ENCODE measurements at places on chromosomes 11 and 22.

GRCh38 chr11:94658386-94658785 is 91.2 kb downstream of the PIWIL4 start:
- DNase-seq, result no peak

GRCh38 chr11:75949023-75949672 is 134.1 kb downstream of the UVRAG start:
- DNase-seq, result no peak

DNA sequence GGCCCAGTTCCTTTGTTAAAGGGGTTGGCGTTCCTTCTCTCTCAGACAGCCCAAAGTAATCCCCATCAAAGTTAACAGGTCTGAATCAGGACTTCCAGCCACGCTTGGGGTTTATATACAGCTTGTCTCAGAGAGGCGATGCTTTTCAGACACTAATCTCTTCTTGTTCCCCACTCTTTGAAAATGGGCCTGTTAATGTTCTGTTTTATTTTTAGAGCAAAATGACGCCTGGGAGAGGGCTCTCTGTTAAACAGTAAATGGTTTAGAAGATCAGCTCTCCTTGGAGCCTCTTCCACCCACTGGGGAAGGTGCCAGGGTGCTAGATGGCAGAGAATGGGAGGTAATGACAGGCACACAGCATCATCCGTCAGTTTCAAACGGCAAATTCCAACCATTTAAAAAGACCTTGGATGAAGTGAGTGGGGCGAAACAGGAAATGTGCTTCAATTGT is 235.9 kb upstream of the NARS2 start:
- DNase-seq, result no peak

DNA sequence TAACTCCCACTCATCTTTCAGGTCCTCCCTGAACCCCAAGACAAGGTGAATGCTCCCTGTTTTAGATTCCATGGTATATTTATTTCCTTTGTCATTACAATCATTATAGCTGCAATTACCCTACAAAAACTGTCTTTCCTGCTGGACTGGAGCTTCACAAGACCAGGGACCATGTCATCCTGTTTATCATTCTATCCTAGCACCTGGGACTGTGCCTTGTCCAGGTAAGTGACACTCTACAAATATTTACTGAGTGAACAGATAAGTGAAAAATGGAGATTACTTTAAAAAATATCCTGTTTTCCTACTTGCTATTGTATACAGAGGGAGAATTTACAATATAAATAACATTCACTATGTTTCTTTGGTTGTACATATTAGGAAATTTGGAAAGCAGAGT is 22.5 kb upstream of the ELF5 start:
- no peak for DNase-seq

GRCh38 chr22:43363315-43364168 is 20.4 kb upstream of the SCUBE1 start:
- DNase-seq, result no peak

DNA sequence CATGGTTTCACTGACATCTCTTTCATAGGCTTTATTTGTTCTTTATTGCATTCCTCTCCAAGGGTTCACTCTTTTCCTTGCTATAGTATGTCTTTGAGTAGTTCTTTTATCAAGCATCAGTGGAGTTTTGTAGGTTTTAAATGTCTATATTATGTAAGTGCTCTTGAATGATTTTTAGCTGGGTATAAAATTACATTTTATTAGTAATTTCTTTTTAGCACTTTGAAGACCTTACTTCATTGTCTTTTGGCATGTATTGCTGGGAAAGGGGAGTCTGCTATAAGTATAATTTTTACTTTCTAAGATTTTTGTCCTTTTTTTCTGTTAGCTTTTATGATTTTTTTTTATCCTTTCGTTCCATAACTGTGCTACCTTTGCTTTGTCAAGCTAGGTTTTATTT is 25.5 kb upstream of the CAT start:
- DNase-seq, result no peak

DNA sequence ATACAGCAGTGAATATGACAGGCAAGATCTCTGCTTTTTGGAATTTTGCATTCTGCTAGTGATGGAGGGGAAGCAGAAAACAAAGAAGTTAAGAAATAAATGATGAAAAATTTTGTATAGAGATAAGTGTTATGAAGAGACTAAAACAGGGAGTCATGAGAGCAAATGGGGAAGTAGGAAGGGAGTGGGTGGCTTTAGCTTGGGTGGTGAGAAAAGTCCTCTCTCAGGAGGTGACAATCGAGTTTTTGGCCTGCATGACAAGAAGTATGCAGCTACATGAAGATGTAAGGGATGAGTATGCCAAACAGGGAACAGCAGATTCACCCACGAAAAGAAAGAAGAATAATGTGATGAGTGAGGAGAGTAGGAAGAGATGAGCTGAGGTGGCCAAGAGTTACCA is 80.7 kb upstream of the MPPED2 start:
- no peak for DNase-seq

GRCh38 chr22:38318792-38319773 is 1.9 kb upstream of the CSNK1E start:
- DNase-seq, result no peak

DNA sequence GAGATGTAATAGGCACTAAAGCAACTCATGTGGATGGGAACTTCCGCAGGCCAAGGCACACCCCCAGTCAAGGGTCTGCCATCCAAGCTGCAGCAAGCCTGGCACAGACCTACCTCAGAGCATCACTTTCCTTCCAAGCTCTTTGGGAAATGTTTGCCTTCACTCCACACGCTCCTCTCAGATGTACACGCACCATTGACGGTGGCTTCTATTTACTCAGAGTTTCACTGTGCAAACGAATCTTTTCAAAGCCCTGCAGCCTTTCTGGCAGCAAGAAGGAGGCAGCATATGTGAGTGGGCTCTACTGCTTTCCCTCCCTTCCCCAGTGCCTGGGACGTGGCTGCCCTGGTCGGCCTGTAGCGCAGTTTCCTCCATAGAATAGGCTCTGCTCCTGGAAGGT is 60.9 kb upstream of the USP47 start:
- DNase-seq, result no peak

DNA sequence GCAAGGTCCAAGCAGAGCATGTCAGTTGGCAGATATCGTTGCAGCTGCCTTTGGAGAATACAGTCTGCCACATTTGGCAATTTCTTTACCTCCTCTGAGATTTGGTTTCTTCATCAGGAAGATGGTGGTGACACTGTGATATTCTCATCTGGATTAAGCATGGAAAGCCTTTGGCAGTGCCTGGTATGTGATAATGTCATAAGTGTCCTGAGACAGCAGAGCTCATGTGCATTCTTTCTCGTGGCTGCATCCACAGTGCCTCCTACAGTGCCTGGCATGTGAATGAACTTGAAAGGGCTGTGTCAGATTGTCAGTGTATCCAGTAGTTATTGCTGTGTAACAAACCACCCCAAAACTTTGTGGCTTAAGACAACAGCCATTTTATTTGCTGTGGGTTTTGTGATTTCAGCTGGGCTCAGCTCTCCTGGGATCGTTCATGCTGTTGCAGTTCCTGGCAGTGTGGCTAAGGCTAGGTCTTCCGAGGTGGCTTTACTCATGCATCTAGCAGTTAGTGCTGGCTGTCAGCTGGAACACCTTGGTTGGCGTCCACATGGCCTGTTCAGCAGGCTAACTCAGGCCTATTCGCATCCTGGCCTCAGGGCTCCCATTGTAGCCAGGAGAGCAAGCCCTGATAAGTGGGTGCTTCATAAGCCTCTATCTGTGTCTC is 35.7 kb upstream of the MICAL2 start:
- DNase-seq, result no peak

DNA sequence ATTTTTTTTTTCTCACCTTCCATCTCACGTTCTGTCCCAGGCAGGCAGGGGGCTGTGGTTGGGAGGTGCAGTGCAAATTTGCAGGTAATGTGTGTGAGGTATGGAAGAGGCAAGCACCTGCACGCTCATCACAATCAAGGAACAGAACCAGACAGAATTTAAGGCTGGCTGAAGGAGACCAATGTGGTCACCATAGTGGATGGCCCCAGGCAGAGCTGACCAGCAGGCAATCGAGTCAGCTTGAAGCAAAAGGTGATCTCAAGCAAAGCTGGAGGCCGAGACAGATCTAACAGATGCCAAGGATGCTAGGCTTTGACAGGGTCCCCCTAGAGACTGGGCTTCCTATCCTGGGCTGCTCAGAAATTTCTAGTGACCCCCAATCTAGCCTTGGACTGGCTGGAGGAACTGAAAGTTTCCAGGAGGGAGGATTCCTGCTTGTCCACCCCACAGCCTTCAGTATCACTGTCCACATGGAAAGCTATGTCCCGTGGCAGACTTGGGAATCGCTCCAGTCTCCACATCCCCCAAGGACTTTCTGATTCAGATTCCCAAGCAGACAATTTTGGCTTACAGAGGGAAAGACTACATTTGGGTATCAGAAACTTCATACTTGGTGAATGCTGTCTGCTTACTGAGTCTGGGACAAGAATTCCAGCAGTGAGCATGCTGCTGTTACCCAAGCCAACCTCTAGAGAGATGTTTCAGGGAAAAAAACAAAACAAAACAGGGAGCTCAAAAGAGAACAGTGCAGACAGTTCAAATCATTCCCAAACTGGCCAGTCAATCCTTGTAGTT is 9.0 kb upstream of the MICAL3 start:
- DNase-seq, result no peak
